Kidney (tissue), 22 donors: ENCODE measurements at places on chromosomes 6 and 20.

DNA sequence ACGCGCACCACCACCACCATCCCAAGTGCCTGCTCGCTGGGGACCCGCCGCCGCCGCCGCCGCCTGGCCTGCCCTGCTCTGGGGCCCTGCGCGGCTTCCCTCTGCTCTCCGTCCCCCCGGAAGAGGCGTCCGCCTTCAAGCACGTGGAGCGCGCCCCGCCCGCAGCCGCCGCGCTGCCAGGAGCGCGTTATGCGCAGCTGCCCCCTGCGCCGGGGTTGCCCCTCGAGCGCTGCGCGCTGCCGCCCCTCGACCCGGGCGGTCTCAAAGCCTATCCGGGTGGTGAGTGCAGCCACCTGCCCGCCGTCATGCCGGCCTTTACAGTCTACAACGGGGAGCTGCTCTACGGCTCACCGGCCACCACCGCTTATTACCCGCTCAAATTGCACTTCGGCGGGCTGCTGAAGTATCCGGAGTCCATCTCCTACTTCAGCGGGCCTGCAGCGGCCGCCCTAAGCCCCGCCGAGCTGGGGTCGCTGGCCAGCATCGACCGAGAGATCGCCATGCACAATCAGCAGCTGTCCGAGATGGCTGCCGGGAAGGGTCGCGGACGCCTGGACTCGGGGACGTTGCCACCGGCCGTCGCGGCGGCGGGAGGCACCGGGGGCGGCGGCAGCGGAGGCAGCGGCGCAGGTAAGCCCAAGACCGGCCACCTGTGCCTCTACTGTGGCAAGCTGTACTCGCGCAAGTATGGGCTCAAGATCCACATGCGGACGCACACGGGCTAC is 7.2 kb downstream of the PRDM13 start:
- DNase-seq = peak; percentile 42

DNA sequence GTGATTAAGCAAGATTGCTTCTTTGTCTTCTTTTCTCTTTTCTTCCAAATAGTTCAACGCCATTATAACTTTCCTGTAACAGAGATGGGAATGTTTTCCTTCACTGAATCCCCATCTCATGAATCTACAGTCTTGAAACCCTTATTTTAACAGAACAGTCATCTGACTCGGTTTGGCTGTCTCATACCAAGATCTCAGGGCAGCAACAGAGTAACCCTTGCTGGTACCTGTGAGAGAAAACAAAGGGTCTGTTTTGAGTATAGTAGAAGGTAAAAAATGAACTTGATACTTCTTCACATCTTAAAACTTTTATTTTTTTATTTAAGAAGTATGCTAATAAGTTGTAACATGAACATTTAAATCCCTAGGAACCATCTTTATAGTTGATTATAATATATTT is 19.6 kb upstream of the DSE start:
- no peak for DNase-seq

- DNase-seq = no peak
Observed at GRCh38 chr20:60804240-60804917, 447.7 kb upstream of the CDH4 start.

- no peak for DNase-seq
Observed at GRCh38 chr6:157329829-157330228, 6.5 kb upstream of the TMEM242 start.

DNA sequence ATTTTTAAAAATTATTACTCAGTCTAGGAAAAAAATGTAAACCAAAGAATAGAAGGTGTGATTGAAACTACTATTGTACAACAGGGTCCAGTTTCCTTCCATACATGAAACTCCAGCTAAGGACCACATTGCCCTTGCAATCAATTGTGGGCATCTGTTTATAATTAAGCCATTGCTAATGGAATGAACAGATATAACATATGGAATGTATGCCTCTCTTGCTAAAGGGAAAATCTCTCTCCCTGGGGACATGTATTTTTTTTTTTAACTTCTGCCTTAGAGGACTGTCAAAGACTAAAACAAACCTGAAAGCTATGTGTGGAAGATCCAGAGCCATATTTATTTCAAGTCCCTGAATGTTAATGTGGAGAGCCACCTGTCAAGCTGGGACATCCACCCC is 336.8 kb upstream of the MANEA start:
- DNase-seq = no peak

GRCh38 chr6:19035461-19036195 is 648.5 kb downstream of the RNF144B start:
- no peak for DNase-seq

GRCh38 chr6:104940238-104940892 is 16.5 kb upstream of the LIN28B start:
- DNase-seq = peak; percentile 64

- no peak for DNase-seq
Observed at GRCh38 chr6:143605906-143606521, 71.8 kb upstream of the PHACTR2 start.

GRCh38 chr20:33394718-33395117 is 6.6 kb downstream of the CDK5RAP1 start:
- no peak for DNase-seq

- no peak for DNase-seq
Observed at GRCh38 chr6:106716966-106717365, 87.6 kb downstream of the QRSL1 start.

DNA sequence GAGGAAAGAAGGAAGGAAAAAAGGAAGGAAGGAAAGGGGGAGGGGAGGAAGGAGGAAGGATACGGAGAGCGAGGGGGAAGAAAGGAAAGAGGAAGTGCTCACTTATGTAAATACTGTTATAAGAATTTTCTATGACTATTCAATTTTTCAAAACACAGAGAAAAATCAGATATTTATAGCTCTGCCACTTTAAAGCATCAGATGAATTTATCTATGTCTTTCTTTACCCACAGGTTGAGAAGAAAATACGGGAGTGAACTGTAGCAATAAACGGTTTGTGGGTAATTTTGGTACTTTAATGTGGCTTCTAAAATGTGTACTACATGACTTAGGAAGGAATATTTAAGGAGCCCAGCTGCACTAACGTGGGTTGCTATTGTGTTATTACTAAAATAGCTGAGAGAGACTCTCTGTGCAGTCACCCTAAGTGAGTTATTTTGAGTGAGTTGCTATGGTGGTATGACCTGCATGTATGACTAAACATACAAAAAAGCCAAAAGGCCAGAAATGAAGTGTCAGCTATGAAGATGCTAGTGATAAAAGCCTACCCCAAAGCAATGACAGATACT is 225.5 kb downstream of the SOD2 start:
- no peak for DNase-seq

DNA sequence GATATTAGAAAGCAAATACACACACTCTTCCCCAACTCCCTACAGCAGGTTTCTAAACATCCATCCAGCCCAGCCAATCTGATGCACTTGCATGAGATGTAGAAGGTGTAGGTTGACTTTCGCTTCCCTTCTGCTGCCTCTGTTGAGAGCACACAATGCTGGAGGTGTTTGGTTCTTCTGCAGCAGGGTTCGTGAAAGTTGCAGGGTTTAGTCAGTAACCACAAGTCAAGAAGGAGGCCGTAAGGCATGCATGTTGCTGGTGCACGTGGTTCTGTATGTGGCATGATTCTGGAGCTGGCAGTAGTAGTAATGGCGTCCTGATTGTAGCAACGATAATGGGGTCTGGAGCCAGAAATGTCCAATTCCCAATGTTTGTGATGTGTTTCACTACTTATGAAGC is 53.0 kb downstream of the DEK start:
- no peak for DNase-seq

- DNase-seq = no peak
Observed at GRCh38 chr6:162468326-162468725, 259.2 kb downstream of the PRKN start.

- no peak for DNase-seq
Observed at GRCh38 chr20:59071216-59071615, 28.6 kb upstream of the PRELID3B start.
